Kidney (tissue), 22 donors: ENCODE measurements at places on chromosomes 11 and 22. TPM values are rescaled to one million over a fixed set of nuclear protein-coding genes. Genes with fewer than 3 reads are reported as not detected.
A peak's percentile ranks its signal among the peaks of the same experiment; 100 is the strongest.

Gene TPBGL
- polyA plus RNA-seq: 0.13 TPM

Gene MMP10
- polyA plus RNA-seq: 0.22 TPM

Gene OR8B12
- polyA plus RNA-seq: not detected

Gene SLC5A12
- polyA plus RNA-seq: 227 TPM

Gene SGSM1
- polyA plus RNA-seq: 3.6 TPM

Gene EMSY
- 7.5 TPM for polyA plus RNA-seq

DNA sequence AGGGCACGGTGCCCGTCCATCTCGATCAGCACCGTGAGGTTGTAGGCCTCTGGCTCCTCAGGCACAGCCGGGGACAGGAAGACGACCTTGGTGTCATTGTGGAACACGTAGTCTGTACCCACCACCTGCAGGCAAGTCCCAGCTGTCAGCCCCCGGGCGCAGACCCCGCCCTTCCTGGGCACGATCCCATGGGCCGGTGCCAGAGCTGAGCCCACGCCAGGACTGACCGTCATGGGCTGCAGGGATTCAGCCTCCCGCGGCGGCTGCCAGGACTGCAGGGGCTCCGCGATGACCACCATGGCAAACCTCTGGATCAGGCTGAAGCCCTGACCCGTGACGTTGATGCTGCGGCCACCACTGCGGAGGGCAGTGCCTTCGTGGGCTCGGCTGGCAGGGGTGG is 11.8 kb upstream of the MAPK11 start:
- DNase-seq: no peak

- DNase-seq: no peak
Observed at GRCh38 chr11:116171271-116172140, 601.3 kb downstream of the BUD13 start.

- peak; percentile 36 for DNase-seq
Observed at GRCh38 chr22:27992294-27993165, 73.5 kb upstream of the PITPNB start.

GRCh38 chr11:9790703-9791102 is 126.8 kb downstream of the SWAP70 start:
- no peak for DNase-seq
